ENCODE measurements at places on chromosomes 7 and 10.

GRCh38 chr7:93053949-93054943 lies 63.5 kb downstream of the SAMD9 start:
- no peak for DNase-seq

GRCh38 chr10:19209319-19209718 lies 160.7 kb downstream of the MALRD1 start:
- no peak for DNase-seq

DNA sequence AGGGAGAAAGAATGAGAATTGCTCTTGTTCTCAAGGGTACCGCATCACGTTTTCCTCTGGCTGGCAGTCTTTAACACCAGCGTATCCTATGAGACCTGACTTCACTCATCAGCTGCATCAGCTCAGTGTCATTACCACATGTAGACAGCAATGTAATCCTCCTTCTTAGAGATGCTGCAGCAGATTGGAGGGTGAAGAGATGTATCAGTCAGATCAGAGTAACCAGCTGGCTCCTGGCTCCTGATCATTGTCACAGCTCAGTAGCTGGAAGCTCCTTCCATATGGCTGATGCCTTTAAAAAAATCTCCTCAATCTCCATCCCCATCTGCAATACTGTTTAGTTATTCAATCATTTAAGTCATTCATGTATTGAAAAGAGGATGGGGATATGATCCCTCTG lies 39.7 kb upstream of the EPHB6 start:
- DNase-seq, result no peak

GRCh38 chr7:97026715-97027426 lies 2.2 kb upstream of the DLX5 start:
- peak; percentile 68 for DNase-seq

GRCh38 chr7:22610951-22611757 lies 111.2 kb upstream of the STEAP1B start:
- DNase-seq, result no peak

DNA sequence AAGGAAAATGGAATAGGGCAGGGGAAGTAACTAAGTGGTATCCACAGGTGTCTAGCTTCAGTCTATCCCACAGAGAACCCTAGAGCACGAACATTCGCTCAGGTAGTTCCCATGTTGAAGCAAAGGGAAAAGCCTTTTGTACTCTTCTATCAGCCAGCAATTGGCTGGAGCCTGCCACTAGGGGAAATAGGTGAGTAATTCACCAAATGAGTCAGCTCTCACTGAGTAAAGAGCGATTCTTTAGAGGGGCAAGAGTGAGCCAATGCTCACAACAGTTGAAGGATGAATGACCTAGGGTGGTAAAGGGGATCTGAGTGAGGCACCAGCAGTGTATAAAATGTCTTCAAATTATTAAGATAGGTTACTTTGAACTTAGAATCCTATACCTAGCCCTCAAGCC lies 94.1 kb upstream of the ZNF800 start:
- DNase-seq, result no peak

DNA sequence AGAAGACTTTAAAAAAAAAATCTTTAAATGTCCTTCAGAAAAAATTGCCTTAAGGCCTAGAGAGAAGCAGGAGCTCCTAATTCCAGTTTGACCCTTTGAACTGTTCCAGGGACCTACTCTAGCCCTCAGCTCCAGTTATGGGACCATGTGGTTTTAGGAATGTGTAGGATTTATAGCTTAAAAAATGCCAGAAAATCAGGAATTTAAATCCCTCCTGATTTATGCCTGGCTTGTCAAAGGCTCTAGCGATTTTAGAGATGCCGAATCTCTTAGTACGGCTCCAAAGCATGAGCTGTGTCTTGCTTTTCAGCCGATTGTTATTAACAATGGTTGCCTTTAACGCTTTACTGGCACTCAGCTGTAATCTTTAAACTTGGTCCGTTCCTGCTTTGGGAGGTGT lies 130.6 kb upstream of the NPVF start:
- no peak for DNase-seq

GRCh38 chr7:131197920-131198615 lies 129.6 kb upstream of the MKLN1 start:
- DNase-seq, result no peak

- no peak for DNase-seq
Measured at GRCh38 chr7:88101769-88102168, 118.1 kb downstream of the SRI start.

- no peak for DNase-seq
Measured at GRCh38 chr10:127013211-127013656, 108.0 kb downstream of the DOCK1 start.

GRCh38 chr10:64271983-64272382 lies 750.8 kb downstream of the REEP3 start:
- no peak for DNase-seq

DNA sequence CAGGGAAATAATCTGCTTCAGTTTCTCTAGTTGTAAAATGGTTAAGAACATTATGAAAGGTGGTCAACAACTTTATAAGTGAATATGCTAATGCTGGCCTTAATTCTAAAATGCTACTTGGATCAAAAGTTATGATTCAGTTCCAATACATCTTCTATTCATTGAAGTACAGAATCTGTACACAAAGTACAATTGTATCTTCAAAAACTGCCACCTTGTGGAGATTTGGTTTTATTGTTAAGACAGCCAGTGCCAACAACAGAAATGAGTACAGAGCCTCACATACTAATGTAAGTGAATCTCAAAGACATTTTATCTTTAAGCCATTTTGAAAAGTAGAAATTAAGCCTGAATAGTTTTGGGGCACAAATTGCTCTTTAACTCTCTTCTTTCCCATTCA lies 194.0 kb downstream of the CFTR start:
- DNase-seq, result no peak

GRCh38 chr10:101512738-101513137 lies 75.3 kb downstream of the POLL start:
- DNase-seq, result no peak

- no peak for DNase-seq
Measured at GRCh38 chr7:46156853-46157252, 235.8 kb upstream of the IGFBP3 start.

GRCh38 chr10:114663626-114664025 lies 5.6 kb upstream of the ABLIM1 start:
- no peak for DNase-seq

GRCh38 chr10:17586821-17587234 lies 30.3 kb downstream of the HACD1 start:
- no peak for DNase-seq

DNA sequence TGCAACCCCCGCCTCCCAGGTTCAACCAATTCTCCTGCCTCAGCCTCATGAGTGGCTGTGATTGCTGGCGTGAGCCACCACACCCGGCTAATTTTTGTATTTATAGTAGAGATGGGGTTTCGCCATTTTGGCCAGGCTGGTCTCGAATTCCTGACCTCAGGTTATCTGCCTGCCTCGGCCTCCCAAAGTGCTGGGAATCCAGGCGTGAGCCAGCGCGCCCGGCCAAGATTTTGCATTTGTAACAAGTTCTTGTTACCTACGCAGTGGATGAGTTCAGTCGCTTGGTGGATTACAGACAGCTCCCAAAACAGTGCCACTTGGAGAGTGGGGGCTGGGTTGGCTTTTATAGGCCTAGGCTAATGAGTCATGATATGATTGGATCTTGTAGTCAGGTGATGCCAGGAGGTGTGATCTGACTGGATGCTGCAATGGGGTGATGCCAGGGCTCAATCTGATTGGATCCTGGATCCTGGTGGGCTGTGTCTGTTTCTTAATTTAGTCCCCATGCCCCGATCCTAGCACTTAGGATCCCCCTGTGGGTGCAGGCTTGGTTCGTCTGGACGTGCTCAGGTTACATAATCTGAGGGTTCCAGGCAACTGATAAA lies 20.3 kb downstream of the SBDS start:
- no peak for DNase-seq

GRCh38 chr7:26686448-26686981 lies 177.9 kb downstream of the SKAP2 start:
- DNase-seq, result peak; percentile 93

- no peak for DNase-seq
Measured at GRCh38 chr7:64879086-64879730, 23.9 kb upstream of the ZNF273 start.

DNA sequence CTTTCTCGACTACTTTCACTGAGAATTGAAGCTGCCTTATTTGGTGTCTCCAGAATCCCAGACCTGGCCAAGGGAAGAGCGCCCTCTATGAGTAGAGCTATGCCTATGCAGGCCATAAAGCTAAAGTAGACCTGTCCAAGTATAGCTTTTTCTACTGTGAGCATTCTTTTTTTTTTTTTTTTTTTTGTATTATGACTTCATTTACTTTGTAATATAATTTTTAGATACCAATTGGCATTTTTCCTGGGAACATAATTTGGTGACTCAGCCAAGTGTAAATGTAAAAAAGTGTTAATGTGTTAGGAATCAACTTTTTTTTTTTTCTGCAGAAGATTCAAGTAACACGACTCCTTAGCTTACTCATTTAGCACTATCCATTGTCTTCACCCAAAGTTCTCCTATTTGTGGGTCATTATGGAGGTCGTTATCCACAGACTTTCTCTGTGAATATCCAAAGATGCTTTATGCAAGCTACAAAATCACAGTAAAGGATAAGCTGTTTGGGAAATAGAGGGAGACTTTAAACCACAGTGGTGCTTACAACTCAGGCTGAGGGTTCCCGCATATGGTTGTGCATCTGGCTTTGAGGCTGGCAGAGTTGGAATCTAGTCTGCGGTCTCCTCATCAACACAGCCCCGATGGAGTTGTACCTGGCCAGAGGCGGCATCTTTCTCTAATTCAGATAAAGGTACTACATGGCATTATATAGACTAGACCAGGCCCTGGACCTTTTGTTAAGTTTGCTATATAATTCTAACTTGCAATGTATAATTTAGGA lies 1040.2 kb upstream of the SORCS1 start:
- peak; percentile 9 for DNase-seq

- no peak for DNase-seq
Measured at GRCh38 chr10:78170026-78170475, 136.4 kb downstream of the RPS24 start.

GRCh38 chr7:92964141-92964540 lies 127.8 kb upstream of the CDK6 start:
- no peak for DNase-seq

DNA sequence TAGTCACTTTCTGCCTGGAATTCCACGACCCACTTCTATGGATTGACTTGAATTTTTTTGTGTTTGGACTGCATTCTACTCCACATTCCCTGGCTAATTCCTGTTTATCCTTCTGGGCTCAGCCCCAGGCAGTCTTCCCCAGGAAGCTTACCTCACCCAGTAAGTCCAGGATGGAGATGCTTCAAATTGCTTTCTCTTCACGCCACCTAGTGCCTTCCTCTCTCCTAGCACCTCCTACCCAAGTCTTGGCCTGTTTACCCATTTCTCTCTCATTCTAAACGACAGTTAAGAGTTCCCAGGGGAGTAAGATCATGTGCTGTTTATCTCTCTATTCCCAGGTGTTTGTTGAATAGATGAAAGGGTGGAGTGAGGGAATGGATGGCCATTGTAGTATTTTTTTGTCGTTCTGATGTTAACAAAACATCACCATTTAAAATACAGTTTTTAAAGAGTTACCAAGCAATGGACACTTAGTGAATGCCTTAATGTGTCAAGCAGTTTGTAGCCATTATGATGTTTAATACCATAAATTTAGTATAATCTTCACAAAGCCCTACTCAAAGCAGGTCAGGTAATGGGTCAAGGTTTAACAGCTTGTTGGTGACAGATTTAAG lies 45.5 kb upstream of the TARP start:
- peak; percentile 68 for DNase-seq

- no peak for DNase-seq
Measured at GRCh38 chr10:76124280-76124679, 692.9 kb downstream of the LRMDA start.

DNA sequence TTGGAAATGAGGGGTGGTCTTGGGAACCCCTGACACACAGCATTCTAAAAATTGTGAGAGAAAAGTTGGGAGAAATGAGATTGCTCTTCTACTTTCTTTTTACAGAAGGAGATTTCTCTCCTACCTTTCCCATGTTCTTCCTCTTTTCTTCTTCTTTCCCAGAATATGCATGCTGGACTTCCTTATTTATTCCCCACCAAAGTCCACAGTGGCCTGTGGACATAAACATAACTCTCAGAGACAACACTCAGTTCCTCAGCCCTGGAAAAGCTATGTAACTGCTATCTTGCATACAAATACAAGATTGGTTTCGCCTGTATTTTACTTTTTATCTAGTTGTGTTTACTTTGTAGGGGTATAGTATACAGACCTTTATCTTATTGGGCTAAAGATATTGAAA lies 54.6 kb upstream of the C1GALT1 start:
- no peak for DNase-seq

DNA sequence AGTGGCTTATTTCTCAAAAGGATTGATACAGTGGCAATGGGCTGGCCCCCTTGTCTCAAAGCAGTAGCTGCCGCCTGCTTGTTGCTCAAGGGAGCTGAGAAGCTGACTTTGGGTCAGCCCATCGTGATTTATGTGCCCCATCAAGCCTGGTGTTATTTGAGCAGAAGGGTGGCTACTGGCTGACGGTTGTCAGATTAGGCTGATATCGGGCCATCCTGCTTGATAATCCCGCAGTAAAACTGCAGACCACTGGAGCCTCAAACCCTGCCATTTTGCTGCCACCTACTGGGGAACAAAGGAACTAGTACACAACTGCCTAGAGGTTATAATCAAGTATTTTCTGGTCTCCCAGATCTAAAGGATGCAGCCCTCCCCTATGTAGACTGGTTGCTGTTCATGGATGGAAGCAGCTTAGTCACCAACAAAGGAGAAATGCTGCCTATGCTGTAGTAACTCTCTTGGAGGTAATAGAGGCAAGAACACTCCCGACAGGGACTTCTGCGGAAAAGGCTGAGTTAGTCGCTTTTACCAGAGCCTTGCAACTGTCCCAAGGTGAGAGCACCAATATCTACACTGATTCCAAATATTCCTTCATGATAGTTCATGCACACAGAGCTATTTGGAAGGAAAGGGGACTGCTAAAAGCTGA lies 65.9 kb upstream of the ZNF92 start:
- peak; percentile 16 for DNase-seq

- no peak for DNase-seq
Measured at GRCh38 chr10:60589376-60589775, 188.9 kb upstream of the CDK1 start.

DNA sequence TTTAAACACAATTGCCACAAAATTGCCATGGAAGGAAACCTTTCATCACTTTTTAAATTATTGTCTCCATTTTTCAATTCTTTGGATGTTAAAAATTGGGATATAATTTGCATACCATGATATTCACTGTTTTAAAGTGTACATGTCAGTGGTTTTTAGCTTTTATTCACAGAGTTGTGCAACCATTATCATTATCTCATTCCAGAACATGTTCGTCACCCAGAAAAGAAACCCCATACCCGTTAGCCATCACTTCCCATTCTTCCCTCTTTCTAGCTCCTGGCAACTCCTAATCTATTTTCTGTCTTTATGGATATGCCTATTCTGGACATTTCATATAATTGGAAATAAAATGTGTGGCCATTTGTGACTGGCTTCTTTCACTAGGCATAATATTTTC lies 260.3 kb upstream of the FERD3L start:
- DNase-seq, result peak; percentile 25

DNA sequence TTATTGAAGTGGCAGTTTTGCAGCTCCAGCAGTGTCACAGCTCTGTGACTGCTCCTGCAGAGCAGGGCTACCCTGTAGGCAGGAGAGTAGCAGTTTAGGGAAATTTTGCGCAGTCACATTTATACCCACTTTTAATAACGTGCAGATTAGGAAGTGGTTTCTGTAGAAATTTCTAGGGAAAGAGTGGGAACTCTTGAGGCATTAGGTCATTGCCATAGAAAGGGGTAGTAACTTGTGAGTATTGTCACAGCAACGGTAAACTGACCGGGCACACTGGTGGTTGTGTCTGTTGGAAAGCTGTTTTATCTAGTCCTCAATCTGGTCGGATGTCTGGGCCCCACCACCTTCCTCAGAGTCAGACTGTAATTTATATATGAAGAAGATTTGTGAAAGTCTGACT lies 51.9 kb downstream of the CDC14C start:
- DNase-seq, result peak; percentile 77

- no peak for DNase-seq
Measured at GRCh38 chr10:71309919-71310318, 9.1 kb upstream of the SLC29A3 start.
